ENCODE measurements at places on chromosomes 3 and 15.

- DNase-seq, result no peak
These were observed 386.8 kb downstream of the TBC1D5 start for GRCh38 chr3:17355591-17355990.

DNA sequence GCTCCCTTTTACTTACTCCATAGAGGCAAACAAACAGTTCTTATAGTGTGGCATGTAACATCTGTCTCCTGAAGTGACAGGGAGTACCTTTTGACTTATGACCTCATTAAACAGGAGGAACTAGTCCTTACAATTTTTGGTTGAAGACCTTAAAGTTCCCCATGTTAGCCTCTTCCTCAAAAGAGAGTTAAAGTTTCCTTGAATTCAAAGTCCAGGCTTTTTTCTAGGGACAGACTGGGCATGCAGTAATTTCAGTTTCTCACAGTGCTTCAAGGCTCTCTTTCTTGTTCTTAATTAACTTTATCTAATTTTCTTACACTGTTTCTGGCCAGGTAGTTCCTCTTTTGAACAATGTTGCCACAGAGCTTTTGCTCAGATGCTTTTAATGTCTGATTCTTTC, 12.1 kb downstream of the GOLM2 start:
- DNase-seq, result no peak

DNA sequence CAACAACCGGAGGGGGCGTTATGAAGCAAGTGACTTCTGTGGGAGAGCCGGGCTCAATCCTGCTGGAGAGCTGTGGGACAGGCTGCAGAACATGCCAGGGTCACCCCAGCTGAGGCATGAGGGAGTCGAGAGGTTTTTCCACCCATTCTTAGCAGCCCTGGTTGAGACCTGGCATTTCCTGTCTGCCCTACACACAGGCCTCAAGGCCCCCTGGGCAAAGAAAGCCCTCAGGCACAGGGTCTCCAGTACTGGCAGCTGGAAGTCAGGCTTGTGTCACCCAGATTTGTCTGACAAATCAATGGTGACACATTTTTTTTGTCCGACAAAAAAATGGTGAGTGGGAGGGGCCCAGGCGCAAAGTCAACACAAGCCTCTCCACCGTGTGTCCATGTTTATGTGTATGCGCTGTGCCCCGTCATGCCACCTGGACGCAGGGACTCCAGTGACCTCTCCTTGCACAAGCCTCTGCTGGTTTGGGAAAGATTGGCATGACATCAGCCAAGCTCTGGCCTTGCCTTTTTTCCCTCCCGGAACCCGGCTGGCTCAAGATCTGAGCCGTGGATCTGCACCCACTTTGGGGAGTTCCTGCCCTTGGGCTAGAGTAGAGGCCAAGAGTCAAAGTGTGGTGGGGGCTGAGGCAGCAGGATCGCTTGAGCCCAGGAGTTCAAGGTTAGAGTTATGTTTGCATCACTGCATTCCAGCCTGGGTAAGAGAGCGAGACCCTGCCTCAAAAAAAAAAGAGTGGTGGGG, 20.8 kb upstream of the ALAS1 start:
- no peak for DNase-seq

- DNase-seq, result no peak
These were observed 238.8 kb upstream of the GPR149 start for GRCh38 chr3:154668835-154669234.

DNA sequence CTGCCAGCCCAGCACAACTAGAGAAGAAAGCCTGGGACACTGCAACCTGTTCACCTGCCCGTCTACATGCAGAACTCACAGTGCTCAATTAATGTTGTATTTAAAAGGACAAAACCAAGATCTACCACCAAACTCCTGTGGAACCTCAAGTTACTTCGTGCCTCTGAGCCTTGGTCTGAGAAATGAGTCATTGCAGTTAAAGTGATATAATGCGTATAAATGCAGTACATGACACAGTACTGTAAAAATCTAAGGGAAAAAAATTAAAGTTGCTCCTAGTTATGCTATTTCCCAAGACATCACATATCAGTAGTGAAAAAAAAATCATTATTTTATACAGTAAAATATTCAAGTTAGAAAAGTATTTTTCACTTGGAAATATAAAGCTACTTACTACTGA, 138.9 kb downstream of the ZIC4 start:
- no peak for DNase-seq

DNA sequence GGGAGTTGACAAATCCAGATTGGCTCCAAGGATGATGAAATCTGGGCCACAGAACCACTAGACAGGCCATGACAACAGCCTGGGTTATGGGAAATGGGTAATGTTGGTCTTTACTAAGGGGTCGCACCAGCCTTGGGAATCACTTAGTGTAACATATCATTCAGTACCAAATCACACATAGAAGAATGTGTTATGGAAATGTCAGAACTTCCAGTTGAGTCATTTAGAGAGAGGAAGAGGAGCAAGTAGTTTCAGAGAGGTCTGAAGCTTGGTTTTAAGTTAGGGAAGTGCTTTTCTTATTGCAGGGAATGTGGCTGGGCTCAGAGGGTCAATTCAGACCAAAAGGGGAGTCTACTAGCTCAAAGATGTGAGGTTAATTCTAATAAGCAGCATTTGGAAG, 241.6 kb upstream of the ZPLD1 start:
- no peak for DNase-seq

DNA sequence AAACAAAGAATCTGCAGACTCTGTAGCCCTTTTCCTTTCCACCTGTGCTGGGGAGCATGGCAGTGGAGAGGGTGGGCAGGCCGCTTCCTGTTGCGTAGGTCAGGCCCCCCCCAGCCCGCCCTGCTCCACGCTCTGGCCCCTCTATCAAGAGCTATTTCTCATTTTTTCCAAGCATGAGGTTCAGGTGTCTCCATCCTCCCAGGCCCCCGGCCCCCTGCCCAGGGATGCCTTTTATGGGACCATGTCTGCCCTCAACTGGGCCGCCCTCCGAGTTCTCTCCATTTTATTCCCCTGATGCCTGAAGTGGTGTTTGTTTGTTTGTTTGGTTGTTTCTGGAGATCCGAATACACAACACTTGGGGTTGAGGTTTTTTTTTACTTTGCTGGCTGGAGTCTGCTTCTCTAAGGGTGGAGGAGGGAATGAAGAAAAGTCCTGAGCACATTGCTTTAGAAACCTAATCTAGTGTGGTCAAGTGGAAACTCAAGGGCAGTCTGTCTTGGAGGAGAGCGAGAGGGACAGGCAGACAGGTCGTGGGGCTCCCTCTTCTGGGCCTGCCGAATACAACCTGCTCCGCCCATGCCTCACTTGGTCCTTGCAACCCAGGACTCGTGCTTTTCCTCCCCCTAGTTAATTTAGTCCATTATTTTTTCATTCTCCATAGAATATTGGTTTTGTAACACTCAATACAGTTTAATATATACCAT, 176.5 kb upstream of the LYSMD4 start:
- peak; percentile 65 for DNase-seq

GRCh38 chr15:45674677-45675076, 39.8 kb downstream of the SQOR start:
- no peak for DNase-seq

DNA sequence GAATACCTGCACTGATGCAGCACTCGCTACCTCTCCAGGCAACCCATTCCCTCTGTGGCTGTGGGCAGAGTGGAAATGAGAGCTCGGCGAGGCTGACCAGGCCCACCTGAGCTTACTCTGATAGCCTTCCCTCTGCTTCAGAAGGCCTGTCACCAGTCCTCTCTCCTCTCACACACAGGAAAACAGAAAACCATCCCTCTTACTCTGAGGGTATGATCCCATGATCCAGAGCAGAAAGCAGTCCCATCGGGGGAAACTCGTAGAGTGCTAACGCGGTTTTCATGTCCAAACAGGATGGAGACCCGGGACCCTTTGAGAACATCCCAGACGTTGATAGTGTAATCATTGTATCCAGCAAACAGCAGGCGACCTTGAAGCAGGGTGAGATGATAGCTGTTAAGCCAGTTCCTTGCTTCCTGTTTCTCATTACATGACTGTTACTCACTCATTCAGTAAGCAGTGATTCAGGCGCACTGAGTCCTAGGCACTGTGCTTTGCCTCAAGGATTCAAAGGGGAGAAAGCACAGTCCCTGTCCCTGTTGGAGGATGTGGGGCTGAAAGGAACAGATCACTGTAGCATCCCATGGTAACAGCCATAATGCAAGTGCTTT, 11.8 kb upstream of the BCL2L10 start:
- no peak for DNase-seq

DNA sequence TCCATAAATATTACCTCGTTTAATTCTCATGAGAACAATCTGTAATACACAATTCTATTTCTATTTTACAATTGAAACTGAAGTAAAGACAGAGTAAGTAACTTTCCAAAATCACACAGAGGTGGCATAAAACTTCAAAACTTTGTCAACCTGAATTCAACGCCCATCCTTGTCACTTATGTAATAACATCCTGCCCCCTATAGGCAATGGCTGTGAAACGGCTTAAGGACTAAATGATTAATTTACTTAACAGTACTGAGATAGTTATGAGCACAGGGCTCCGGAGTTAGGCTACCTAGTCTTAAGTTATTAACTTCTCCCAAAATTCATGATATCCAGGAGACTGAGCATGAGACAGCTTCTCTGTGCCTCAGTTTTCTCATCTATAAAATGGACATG, 293.1 kb upstream of the CHRM5 start:
- peak; percentile 49 for DNase-seq

Measured in iPS-NIHi11 (cell line).